ENCODE measurements at places on chromosomes 2 and 18.

GRCh38 chr2:236535024-236535423 is 34.6 kb upstream of the ACKR3 start:
- DNase-seq = no peak

GRCh38 chr18:9494778-9495331 is 19.5 kb downstream of the RALBP1 start:
- DNase-seq = no peak

DNA sequence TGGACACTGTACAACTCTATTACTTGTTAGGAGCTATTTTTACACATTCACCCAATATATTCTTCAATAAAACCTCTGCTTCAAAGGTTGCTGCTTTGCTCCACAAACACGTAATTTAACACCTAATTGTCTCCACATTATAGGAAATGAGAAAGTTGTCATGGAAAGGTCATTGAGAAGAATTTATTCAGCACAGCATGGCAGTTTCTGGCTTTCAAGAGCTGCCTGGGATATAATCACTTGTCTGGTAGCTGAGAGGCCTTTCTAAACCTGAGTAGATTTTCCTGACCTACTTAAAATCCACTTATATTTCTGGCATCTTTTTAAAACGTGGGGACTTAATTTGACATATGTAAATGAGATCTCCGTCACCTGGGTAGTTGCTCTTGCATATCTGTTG is 216.1 kb downstream of the ZNF804A start:
- DNase-seq = peak; percentile 20

GRCh38 chr2:25690058-25690457 is 16.7 kb upstream of the DTNB start:
- DNase-seq = no peak

- DNase-seq = no peak
Measured at GRCh38 chr2:15744820-15745219, 153.2 kb downstream of the DDX1 start.

GRCh38 chr2:109269706-109270504 is 140.9 kb downstream of the SH3RF3 start:
- no peak for DNase-seq

GRCh38 chr18:26721854-26722564 is 143.5 kb downstream of the AQP4 start:
- no peak for DNase-seq

DNA sequence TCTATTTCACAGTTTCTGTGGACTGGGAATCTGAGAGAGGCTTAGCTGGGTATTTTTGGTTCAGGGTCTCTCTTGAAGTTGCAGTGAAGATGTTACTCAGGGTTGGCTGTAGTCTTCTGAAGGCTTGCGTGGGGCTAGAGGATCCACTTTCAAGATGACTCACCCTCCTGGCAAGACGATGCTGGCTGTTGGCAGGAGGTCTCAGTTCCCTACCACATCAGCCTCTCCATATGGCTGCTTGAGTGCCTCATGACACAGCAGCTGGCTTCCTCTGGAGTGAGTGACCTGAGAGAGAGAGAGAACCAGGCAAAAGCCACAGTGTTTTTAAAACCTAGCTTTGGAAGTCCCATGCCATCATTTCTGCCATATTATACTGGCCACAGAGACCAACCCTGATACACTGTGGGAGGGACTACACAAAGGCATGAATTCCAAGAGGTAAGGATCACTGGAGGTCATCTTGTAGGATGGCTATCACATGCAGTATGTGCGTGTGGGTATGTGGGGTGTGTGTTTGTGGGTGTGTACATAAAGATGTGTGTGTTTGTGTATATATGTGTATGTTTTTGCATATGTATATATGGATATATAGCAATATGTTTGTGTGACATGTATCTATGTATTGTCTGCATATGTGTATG is 25.1 kb downstream of the DNPEP start:
- no peak for DNase-seq

DNA sequence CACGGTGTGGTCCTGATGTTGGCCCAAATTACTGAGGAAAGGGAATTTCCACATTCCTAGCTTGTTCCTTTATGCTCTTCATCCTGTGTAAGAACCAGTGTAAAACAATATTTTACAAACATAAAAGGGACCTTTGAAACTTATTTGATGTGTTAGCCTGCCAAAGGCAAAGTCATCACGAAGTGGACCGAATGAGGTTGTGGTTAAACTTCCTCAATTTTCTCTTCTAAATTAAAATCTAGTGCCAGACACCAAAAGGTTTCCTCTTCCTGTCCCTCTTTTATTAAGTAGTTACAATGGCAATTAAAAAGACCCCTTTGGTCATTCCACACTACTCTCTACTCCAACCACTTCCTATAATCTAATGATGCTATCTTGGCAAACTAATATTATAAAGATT is 279.8 kb downstream of the AFF3 start:
- DNase-seq = no peak

- DNase-seq = no peak
Measured at GRCh38 chr18:50107468-50107977, 87.4 kb downstream of the MYO5B start.

DNA sequence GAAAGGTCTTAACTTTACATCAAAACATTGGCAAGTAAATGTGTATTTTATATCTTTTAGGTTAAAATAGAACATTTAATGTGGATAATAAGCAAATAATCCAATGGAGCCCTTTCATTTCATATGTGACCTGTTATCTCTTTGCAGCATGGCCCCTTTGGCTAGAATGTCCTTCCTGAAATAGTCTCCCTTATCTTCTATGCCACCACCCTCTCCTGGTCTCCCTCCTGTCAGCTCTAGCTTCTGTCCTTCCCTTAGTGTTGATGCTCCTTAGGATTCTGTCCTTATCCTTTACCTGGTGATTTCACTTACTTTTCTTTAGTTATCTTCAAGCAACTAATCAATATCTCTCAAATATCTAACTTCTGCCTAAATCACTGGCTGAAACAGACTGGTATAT is 87.1 kb upstream of the TFCP2L1 start:
- DNase-seq = no peak

GRCh38 chr2:12302691-12303090 is 414.0 kb upstream of the TRIB2 start:
- no peak for DNase-seq

DNA sequence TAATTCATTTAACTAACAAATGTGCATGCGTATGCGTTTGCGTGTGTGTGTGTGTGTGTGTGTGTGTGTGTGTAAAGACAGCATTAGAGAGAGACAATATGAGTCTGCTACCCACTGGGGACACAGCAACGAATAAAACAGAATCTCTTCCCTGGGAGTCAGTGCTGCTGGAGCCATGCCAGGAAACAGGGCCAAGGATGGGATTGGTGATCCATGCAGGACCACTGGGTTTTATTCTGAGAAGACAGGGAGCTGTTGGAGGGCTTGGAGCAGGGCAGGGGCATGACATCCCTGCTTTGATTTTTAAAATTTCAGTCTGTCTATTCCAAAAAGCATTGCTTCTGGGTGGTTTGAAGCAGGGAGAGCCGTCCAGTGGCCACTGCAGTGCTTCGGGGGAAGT is 62.9 kb downstream of the PDCL3 start:
- DNase-seq = peak; percentile 9

GRCh38 chr18:3305354-3305762 is 43.4 kb downstream of the MYL12B start:
- no peak for DNase-seq

DNA sequence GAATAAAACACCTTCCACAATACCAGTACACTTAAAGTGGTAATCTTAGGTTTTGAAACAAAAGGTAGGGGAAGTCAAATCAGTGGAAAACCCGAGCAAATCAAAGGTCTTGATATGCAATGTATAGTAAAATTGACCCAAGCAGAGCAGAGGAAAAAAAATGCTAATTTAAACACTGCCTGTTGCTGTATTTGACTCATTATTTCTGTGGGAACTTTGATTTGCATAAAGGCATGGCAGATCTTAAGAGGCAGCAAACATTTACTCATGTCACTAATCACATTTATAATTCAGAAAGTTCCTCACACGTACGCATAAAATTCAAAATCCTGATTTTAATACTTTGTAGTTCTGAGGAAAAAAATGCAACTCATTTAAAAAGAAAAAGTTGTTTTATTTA is 64.4 kb downstream of the IKZF2 start:
- no peak for DNase-seq

- DNase-seq = no peak
Measured at GRCh38 chr18:36195427-36196122, 8.3 kb downstream of the MOCOS start.

- DNase-seq = no peak
Measured at GRCh38 chr18:79625195-79625923, 54.2 kb upstream of the CTDP1 start.

- DNase-seq = peak; percentile 43
Measured at GRCh38 chr2:217713395-217714286, 289.2 kb downstream of the TNS1 start.

DNA sequence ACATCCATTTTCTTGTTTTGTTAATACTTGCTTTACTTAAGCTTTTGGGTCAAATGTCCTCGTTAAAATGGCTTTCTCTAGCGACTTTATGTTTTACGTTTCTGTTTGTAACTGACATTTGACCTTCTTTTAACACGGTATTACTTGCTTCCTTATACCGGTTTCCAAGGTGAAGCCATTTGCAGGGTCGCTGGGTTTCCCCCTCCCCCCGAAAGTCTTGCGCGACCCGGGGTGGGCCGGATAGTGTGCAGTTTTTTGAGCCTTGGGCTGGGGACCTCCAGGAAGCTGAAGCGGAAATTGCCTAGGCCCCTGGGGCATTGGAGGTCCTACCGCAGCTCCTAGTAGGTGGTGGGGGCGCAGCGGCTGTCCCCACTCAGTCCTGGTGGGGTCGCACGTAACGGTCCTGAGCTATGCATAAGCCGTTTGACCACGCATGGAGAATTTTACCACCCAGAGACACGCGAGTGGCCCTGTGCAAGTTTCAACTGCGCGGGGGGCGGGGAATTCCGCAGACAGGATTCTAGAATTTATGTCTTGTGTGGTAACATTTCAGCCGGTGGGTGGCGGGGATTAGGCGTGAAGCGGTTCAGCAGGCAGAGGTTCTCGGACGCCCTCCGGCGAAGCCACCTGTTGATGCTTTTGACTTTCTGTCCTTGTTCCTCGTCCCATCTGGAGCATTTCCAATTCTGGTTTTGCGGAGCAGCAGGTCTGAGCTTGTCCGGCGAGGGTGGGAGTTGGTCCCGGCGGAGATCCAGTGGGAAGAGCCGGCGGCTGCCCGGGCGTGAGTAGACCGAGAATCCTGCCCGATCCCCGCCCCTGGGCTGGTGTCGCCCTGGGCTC is 2.4 kb downstream of the CFLAR start:
- DNase-seq = peak; percentile 88

- DNase-seq = no peak
Measured at GRCh38 chr2:237649541-237650454, 22.4 kb downstream of the LRRFIP1 start.

GRCh38 chr2:179252423-179252822 is 12.2 kb downstream of the SESTD1 start:
- no peak for DNase-seq

DNA sequence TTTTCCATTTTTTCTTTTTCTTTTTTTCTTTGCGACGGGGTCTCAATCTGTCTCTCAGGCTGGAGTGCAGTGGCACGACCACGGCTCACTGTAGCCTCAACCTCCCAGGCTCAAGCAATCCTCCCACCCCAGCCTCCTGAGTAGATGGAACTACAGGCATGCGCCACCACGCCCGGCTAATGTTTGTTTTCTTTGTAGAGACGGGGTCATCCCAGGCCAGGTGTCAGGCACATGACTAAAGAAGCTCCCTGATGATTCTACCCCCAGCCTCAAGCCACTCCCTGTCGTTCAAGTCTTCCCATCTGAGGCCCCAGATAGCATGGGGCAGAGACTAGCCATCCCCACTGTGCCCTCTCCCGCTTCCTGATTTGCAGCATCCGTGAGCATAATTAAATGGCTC is 9.8 kb upstream of the FZD5 start:
- no peak for DNase-seq

DNA sequence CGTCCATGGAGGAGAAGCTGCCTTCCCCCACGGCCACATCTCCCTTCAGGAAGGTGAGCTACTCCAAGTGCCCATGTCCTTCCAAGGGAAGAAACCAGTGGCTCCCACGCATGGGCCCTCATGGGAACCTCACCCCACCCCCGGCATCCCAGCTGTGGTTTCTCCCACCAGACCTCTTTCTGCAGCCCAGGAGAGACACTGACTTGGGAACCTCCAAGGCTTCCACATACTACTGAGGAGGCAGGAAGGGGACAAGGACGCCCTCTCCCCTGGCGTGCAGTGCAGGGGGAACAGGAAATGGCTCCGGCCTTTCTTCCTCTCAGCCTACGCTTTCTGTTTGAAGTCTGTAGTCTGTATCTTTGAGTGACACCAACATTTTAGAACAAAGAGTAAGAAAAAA is 104.5 kb upstream of the EPC2 start:
- DNase-seq = no peak

DNA sequence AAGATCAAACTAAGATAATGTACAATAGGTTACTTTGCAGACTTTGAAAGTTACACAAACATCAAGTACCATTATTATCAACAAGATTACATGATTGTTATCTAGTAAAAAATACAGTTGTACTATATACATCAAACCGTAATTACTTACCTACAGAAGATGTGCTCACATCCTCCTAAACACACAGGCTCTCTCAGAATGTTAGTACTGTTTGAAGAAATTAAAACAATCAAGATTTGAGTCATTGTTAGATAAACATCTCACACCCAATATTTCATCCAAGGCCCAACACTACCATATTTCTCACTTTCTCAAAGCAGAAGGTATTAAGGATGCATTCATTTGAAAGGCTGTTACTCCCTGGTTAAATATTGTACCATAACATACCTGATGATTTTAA is 12.6 kb downstream of the BARD1 start:
- DNase-seq = no peak

DNA sequence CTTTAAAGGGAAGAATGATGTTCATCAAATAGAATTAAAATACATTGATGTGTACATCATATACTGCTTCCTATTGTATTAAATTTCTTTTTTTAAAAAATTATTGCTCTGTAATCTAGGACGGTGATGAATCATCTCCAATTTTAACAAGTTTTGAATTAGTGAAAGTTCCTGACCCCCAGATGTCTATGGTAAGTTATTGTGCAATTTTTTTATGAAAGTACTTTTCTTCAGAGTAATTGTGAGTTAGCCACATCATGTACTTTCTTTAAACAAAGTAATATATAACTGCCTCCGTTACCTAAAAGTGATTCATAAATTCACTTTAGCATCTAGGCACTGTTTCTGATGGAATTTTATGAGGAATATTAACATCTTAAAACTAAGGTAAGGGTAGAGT is 38.1 kb downstream of the PIK3C3 start:
- DNase-seq = no peak

DNA sequence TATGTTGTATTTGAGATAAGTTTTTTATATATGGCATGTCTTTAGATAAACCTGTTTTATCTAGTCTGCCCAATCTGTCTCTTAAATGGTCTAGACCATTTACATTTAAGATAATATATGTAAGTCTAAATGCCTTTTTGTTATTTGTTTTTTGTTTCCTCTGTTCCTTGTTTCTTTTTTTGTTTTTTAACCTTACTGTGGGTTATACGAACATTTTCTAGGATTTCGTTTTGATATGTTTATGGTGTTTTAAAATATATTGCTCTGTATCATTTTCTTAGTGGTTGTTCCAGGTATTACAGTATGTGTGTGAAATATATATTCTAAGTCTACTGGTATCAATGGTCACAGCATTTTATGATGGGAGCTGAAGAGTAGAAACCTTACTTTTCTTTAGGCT is 13.3 kb downstream of the BCL2L11 start:
- DNase-seq = no peak
